ENCODE measurements at places on chromosomes 4 and X. TPM values are rescaled to one million over a fixed set of nuclear protein-coding genes. Genes with fewer than 3 reads are reported as not detected.

NEIL3 gene
- 24.0 TPM for total RNA-seq

DNA sequence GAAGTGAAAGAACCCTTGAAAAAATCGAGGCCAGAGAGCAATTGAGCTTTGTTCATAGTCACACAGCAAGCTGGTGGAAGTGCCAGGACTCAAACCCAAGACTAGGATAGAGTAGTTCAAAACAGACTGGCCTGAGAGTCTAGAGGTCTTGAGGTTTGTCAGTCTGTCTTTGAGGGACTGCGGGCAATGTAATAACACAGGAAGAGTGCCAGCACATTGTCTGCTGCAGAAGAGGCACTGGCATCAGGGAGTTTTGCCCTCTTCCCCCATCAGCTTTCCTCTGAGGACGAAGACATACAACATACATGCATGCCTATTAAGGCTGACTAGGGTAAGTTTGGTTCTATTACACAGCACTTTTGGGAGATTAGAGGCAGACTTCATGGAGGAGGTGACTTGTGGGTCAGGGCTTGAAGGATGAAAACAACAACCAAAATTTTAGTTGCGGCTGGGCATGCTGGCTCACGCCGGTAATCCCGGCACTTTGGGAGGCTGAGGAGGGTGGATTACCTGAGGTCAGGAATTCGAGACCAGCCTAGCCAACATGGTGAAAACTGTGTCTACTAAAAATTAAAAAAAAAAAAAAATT lies 64.1 kb upstream of the LAS1L start:
- DNase-seq, result no peak

GRCh38 chrX:69389101-69389501 lies 115.0 kb upstream of the NALF2 start:
- DNase-seq, result no peak

DNA sequence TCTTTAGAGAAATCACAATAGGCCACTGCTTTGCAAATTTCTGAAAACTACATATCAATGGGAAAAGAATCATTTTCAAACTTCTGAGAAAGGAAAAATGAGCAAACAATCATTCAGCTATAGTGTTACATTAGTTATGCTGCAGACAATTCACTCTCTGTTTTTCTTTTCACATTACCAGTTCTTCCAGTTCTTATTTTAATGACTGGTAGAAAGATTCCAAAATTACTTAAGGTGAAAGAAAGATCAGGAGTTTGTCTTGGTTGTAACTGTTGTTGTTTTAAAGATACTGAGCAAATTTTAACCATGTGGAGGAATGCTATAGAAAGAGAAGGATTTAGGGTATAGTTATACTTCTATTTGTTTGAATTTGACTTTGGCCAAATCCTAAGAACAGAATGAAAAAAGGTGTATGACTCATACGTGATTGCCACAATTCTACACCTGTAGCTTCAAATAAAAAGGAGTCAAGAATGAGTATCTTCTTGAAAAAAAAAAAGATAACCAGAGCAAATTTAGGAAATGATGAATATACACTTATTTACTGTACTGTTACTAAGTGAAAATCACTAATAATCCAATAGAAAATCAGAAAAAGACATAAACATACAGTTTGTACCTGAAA lies 21.0 kb upstream of the RASGEF1B start:
- no peak for DNase-seq

- DNase-seq, result no peak
Measured at GRCh38 chr4:148227147-148227546, 215.1 kb downstream of the NR3C2 start.

Measured in activated naive CD8-positive, alpha-beta T cell treated with anti-CD3 and anti-CD28 coated beads, Interleukin-2, amount 10 ng/mL, durations not matched to agents 7 days and 5 days (primary cell).